ENCODE measurements at places on chromosomes 7 and 10.

DNA sequence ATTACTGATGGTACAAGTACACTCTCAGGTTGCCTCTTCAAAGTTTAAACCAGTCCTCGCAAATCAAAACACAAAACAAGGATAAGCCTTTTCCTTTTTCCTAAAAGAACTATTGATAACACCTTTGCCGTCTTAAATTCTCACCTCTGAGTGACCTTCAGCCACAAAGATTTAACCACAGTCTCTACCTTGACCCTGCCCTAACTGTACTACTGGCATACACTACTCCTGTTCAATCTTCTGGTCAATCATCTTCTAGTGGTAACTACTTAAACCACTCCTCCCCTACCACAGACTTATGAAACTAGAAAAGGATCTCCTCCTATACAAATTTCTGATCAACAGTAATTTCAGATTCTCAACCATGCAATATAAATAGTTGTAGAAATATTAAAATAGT is 15.1 kb downstream of the UPF2 start:
- peaks cover 7% of the 10 kb centered on the region for H3K4me1 ChIP-seq
- DNase-seq: no peak
- no peak overlapping the region for H3K27ac ChIP-seq

DNA sequence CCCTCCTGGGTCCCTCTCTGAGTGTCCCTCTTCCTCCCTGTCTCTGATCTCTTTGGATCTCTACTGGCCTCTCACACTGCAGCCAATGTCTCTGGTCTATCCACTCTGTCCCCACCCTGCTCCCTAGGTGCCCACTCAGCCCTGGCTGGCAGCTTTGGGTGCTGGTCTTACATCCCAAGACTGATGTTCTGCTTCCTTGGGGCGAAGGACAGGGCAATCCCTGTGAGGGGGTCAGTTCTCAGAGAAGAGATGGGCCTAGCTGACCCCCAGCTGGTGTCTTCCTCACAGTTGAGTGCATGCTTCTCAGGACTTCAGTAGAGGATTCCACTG is 51.7 kb upstream of the CAMK2B start:
- no peaks in the 10 kb centered on the region for H3K36me3 ChIP-seq
- H3K27me3 ChIP-seq: no peaks in the 10 kb centered on the region
- DNase-seq: no peak
- no peaks in the 10 kb centered on the region for H3K4me1 ChIP-seq
- no peak overlapping the region for H3K27ac ChIP-seq

- H3K4me1 ChIP-seq: no peaks in the 10 kb centered on the region
- no peak overlapping the region for H3K4me3 ChIP-seq
- H3K27ac ChIP-seq: no peak overlapping the region
These were observed 243.4 kb upstream of the FZD1 start for GRCh38 chr7:91020636-91021385.

DNA sequence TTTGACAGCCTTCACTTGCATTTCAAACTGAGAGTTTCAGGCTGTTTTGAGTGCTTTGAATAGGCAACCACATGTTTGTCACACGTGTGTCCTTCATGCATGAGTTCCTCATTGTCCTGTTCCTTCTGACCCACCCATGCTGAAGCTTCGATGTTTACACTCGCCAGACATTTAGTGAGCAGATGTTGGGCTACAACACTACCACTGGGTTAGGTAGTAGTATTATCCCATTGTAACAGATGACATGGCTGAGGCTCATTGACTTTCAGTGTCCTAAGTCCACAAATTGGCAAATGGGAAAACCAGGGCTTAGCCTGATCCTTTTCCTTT is 456.1 kb downstream of the PHTF2 start:
- DNase-seq: no peak
- no peaks in the 10 kb centered on the region for H3K27me3 ChIP-seq
- H3K4me3 ChIP-seq: no peak overlapping the region
- H3K4me1 ChIP-seq: no peaks in the 10 kb centered on the region
- no peaks in the 10 kb centered on the region for H3K36me3 ChIP-seq

DNA sequence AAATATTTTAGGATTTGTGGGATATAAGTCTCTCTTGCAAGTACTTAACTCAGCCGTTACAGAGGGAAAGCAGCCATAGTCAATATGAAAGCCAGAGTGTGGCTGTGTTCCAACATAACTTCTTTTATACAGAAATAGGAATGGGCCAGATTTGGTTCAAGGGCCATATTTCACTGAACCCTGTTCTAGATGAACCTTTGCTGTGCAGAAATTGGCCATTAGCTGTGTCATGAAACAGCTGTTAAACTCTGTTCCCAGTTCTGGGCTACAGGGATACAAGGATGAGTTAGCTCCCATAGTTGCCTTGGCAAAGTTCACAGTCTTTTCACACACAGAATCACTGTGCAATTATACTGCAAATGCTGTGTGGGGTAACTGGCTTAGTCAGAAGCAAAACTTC is 213.9 kb upstream of the LRRN3 start:
- no peaks in the 10 kb centered on the region for H3K4me1 ChIP-seq
- DNase-seq: no peak
- H3K27ac ChIP-seq: no peak overlapping the region
- H3K27me3 ChIP-seq: no peaks in the 10 kb centered on the region
- H3K4me3 ChIP-seq: no peak overlapping the region

GRCh38 chr7:109284943-109285342 is 715.3 kb downstream of the DNAJB9 start:
- H3K27ac ChIP-seq: no peak overlapping the region
- no peak overlapping the region for H3K4me3 ChIP-seq
- H3K4me1 ChIP-seq: no peaks in the 10 kb centered on the region
- no peak for DNase-seq
